T47D (cell line): ENCODE measurements at places on chromosomes 2 and 18.

GRCh38 chr2:172283476-172283875 lies 143.9 kb upstream of the ITGA6 start:
- DNase-seq: no peak

DNA sequence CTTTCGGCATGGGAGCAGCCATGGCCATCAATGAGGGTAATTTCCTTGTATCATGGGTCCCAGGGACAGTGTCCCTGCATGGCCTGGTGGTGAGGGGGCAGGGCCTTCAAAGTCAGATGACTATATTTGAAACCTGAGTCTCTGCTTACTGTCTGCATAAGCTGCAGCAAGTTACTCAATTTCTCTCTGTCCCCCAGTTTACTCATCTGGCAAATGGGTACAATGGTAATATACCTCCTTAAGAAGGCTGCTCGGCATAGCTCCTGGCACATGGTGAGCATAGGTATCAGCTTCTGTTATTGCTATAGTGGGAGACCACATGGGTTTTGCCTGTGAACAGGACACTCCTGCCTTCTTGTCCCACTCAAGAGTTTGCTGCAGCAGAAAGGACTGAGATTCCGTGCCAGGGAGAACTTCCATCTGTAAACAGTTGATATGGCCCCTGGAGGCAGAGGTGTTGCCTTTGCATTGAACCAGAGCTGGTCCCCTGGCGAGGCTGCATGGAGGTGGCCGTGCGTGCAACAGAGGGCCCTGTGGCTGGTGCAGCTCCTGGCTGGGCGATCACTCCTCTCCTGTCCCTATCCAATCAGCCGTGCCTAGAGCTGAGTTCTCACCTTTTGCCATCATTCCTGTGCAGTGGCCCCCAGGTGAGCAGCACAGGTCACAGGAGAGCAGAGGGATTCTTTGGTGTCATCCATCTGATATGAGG lies 22.7 kb upstream of the IGFBP5 start:
- no peak for DNase-seq

DNA sequence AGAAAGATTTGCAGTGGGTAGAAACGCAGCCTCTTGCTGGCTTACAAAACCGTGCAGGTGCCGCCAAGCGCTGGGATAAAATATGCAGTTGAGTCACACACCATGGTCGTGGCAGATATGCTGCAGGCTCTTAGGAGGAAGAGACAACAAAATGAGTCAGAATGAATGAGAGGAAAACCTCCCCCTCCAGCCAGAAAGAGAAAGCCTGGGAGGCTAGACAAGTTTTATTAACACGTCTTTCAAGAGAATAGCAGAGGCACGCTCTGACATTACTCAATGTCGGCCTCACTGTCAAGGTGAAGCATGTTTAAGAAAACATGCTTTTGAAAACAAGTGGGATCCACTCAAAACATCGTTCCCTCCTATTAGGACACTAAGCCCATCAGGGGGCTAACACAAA lies 37.1 kb upstream of the ZCCHC2 start:
- DNase-seq: no peak

- DNase-seq: no peak
These were observed 41.3 kb upstream of the GYPC start for GRCh38 chr2:126614524-126615227.

- no peak for DNase-seq
These were observed 51.8 kb downstream of the TFPI start for GRCh38 chr2:187502467-187502866.

DNA sequence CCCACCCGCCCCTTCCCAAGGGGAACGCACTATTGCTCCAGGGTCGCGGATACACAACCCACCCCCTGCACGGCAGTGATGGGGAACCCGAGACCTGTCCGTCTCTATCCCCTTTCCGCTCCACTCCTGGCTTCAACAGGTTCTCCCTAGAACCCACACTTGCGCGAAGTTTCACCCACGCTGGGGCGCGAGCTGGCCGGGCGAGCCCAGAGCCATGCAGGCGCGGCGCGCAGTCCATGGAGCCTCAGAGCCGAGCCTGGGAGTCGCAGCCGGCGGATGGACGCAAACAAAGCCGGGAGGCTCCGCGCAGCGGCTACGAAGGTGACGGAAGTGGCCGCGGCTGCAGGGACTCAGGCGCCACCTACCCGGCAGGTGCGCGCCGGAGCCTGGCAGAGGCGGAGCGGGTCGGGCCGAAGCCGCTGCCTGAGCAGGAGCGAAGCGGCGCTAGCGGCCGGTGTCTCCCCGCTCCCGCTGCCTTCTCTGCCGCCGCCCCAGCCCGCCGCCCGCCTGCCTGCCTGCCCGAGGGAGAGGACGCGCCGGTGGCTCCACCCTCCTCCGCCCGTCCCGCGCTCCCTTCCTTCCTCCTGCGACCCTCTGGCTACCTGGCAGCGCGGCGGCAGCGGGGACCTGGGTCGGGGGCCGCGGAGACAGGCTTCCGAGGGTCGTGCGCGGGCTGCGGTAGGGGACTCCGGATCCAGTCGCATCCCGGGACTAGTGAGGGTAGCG lies 14.0 kb downstream of the ALPG start:
- DNase-seq: peak; percentile 86

GRCh38 chr2:15674637-15675455 lies 83.2 kb downstream of the DDX1 start:
- DNase-seq: no peak

GRCh38 chr2:100921685-100922161 lies 80.4 kb upstream of the RPL31 start:
- no peak for DNase-seq

DNA sequence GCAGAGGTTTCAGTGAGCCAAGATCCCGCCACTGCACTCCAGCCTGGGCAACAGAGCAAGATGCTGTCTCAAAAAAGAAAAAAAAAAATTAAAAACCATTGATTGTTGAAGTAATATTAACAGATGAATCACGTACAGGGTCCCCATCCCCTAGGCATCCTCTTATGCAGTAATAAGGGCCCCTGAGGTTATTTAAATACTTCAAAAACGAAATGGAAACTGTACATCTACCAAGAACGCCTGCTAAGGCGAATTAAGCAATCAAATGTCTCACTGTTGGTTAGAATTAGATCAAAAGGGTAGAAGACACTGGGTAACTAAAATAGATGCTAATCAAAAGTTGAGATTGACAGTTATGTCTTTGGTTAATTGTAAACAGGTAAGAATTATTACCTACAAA lies 7.5 kb downstream of the TRABD2A start:
- DNase-seq: no peak

DNA sequence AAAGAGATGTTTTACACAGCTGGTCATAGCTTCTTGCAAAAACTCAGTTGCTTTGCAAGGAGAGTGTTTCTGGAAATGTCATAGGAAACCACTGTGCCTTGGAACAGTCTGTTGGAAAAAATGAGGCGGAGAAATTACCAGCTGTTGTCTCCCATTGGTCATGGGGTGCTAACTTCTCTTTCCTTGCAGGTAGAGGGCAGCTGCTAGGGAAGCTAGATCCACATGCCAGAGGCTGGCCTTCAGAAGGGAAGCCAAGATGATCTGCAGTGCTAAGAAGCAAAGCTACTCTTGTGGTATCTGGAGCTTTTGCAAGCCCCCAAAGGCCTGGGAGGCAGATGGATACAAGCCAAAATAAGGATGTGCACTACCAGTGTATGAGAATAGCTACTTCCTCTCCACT lies 34.8 kb upstream of the LAMA1 start:
- no peak for DNase-seq

DNA sequence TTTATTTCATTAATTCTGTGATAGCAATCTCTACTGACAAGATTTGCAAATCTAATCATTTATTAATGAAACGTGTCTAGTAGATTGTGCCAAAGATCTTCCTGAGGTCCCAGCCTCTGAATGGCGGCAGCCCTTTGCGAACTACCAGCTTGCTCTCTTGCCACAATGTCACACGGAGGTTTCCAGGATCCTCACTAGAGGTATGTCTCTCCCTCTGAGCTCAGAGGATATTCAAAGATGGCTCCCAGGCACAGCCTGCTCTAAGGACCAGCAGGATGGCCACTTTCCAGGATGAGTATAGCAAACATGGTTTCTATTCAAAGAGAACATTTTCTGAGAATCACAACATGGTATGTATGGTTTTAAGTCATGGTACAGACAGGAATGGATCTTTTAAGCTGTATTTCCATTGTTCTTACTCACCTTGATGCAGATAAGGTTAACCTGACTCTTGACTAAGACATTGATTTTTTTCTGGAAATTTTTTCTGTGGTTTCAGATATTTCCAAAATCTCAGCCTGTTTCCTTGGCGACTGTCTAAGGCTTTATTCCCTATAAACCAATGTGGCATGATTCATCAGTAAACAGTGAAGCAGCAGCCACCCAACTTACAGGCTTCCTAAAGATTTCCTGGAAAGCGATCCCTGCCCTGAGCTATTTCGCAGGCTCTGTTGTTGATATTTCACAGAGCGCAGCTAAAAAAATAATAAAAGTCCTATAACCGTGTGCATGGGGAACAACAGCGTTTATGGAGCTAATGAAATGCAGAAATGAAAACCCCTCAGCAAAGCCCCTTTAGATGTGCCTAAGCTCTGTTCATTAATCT lies 54.1 kb upstream of the KLF7 start:
- no peak for DNase-seq

- DNase-seq: no peak
These were observed 120.2 kb downstream of the GBX2 start for GRCh38 chr2:236047886-236048540.

- no peak for DNase-seq
These were observed 6.0 kb downstream of the SCG2 start for GRCh38 chr2:223596208-223596607.

DNA sequence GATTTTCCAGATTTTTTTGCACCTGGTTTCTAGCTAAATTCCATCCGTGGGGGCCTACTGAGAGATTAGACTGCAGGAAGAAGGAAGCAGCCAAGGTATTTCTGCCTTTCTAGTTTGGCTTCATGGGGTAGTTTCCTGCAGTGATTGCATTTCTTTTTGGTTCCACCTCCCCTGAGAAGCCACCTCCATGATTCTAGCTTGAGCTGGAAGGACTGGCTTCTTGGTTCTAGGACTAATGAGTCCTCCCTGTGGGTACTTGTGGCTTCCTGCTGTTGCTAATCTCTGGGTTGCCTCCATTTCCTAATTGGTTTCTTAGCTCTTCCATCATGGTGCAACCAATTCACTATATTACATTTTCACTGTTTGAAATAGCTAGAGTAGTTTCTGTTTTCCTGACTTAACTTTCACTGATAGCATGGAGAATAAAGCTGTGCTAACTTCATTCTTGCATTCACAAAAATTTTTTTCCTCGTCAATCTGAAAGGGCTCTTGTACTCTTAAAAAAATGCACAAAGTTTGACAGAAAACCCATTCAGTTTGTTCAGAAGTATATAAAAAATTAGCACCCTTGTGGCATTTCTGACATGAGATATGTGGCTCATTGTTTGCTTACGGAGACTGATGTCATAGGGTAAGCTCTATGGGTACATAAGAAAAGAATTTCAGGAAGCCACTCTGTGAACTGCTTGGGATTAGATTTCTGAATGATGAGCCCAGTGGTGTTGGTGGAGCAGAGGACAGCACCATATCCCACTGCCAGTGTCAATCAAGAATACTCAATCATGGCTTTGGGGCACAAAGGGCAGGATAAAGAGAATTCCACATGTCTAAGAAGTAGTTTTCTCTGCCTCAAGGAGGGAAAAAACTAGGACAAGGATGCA lies 242.8 kb upstream of the RBMS1 start:
- no peak for DNase-seq
